ENCODE measurements at places on chromosomes 11 and 22. TPM values are rescaled to one million over a fixed set of nuclear protein-coding genes. Genes with fewer than 3 reads are reported as not detected.

GRCh38 chr22:41826021-41826420 lies 6.9 kb upstream of the SREBF2 start:
- H3K36me3 ChIP-seq: no peaks in the 10 kb centered on the region
- no peak for DNase-seq
- H3K4me3 ChIP-seq: no peak overlapping the region
- H3K27me3 ChIP-seq: no peaks in the 10 kb centered on the region
- H3K4me1 ChIP-seq: no peaks in the 10 kb centered on the region

GRCh38 chr11:36328966-36329673 lies 33.0 kb downstream of the PRR5L start:
- no peaks in the 10 kb centered on the region for H3K4me1 ChIP-seq
- H3K36me3 ChIP-seq: no peaks in the 10 kb centered on the region
- no peaks in the 10 kb centered on the region for H3K27me3 ChIP-seq

DNA sequence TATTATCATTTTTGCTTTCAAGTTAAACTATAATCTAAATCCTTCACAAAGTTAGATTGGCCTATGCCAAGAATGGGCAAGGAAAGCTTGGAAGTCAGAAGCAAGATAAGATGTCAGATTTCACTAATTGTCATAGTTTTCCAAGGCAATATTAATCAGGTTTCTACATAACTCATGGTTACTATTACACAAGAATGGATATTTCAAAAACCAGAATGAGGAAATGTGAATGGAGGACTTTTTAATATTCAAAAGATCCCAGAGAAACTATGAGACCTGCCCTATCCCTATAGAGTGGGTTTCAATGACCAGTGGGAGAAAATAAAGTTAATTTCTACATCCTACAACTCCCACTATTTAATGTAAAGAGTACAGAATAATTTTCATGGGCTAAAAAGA lies 203.2 kb downstream of the CASP12 start:
- no peak overlapping the region for H3K27ac ChIP-seq
- no peak overlapping the region for H3K4me3 ChIP-seq
- H3K36me3 ChIP-seq: no peaks in the 10 kb centered on the region
- no peaks in the 10 kb centered on the region for H3K4me1 ChIP-seq

DNA sequence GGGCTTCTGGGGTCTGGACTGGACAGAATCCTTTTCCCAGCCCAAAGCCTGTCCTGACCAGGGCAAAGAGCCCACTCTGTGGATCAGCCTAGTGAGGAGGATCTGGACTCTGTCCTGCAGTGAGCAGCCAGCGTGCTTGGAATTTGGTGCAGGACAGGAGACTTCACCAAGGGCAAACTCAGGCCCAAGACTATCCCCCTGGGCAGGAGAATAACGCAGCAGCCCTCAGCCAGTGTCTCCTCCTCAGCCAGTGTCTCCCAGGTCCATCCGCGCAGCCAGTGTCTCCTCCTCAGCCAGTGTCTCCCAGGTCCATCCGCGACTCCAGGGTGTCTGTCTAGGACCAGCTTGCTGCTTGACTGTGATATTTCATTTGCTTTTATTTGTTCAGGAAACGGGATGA lies 1334.0 kb downstream of the TBC1D22A start:
- DNase-seq: no peak
- H3K27me3 ChIP-seq: no peaks in the 10 kb centered on the region
- no peaks in the 10 kb centered on the region for H3K4me1 ChIP-seq
- H3K4me3 ChIP-seq: no peak overlapping the region
- no peak overlapping the region for H3K27ac ChIP-seq
- H3K36me3 ChIP-seq: no peaks in the 10 kb centered on the region

DNA sequence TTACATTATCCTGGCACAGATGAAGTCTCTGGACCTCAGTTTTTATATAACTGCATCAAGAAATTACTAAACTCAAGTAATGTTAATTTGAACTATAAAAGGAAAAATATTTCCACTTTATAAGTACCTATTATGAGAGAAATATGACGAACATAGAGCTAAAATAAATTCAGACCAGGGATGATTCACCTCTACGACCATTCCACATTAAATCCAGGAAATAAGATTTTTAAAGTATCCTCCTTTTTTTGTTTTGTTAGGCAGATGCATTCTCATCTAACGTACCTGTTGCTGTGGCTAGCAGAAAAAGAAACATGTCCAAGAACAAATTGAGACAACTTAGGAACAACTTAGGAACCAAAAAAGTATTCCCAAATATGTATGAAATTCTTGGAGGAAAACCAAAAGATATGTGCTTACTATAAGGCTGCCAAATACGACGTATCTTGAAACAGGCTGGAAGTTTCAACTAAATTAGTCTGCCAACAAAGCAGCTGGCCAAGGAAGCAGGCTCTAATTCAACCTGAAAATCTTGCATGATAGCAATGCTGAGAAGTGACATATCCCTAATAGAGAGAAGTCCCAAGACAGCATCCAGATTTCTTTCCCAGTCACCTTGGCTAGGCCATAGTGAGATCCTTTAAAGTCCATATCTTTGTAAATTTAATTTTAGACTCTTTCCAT lies 15.7 kb downstream of the SPTY2D1 start:
- no peak for DNase-seq
- peak overlapping the region; percentile 49 for H3K27ac ChIP-seq
- no peaks in the 10 kb centered on the region for H3K27me3 ChIP-seq
- H3K4me1 ChIP-seq: peaks cover 1% of the 10 kb centered on the region
- H3K36me3 ChIP-seq: no peaks in the 10 kb centered on the region
- peak overlapping the region; percentile 55 for H3K4me3 ChIP-seq

GRCh38 chr11:11848891-11849746 lies 7.3 kb downstream of the USP47 start:
- H3K36me3 ChIP-seq: no peaks in the 10 kb centered on the region
- peak overlapping the region; percentile 33 for H3K27ac ChIP-seq

GRCh38 chr11:70594031-70594430 lies 195.7 kb downstream of the CTTN start:
- no peak for DNase-seq
- no peak overlapping the region for H3K4me3 ChIP-seq
- H3K27me3 ChIP-seq: no peaks in the 10 kb centered on the region
- no peak overlapping the region for H3K27ac ChIP-seq
- H3K4me1 ChIP-seq: no peaks in the 10 kb centered on the region

DNA sequence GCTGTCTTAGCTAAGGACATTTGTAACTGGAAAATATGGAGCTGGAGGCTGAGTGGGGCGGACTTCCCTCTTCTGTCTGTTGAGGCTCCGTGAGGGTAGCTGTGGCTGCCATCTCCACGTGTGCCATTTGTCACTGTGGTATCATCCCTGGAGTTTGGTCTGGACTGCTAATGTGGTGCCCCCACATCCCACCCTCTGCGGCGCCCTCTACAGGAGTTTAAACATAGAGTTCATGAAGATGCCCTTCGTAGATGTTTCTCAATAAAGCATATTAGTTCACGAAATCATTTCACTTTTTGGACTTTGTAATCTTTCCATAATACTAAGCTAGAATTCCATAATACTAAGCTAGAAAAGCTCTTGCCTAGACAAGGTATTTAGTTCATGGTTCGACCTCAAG lies 52.4 kb downstream of the TECTA start:
- no peaks in the 10 kb centered on the region for H3K36me3 ChIP-seq
- no peaks in the 10 kb centered on the region for H3K4me1 ChIP-seq
- no peak overlapping the region for H3K4me3 ChIP-seq
- no peak for DNase-seq

DNA sequence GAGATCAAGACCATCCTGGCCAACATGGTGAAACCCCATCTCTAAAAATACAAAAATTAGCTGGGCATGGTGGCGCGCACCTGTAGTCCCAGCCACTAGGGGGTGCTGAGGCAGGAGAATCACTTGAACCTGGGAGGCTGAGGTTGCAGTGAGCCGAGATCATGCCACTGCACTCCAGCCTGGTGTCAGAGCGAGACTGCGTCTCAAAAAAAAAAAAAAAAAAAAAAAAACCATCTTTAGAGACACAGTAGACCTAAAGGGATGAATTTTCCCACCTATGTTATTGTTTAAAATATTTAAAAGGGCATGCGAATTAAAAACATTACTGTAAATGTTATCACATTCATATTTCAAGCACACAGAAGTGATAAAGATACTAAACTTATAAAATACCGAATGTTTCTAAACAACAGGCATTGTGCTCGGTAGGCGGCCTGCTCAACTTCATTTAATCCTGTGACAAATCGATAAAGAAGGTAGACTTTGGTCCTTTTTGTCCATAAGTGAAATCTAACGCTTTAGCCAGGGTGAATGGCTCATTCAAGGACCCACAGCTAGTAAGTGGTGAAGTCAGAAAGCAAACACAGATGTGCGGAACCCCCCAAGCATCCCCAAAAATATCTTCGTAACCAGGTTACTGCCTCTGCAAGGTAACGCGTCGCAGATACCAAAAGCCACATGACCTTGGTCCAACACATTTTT lies 16.1 kb downstream of the NCAPD3 start:
- H3K4me1 ChIP-seq: no peaks in the 10 kb centered on the region
- H3K27me3 ChIP-seq: no peaks in the 10 kb centered on the region
- peaks cover 7% of the 10 kb centered on the region for H3K36me3 ChIP-seq
- H3K27ac ChIP-seq: no peak overlapping the region

DNA sequence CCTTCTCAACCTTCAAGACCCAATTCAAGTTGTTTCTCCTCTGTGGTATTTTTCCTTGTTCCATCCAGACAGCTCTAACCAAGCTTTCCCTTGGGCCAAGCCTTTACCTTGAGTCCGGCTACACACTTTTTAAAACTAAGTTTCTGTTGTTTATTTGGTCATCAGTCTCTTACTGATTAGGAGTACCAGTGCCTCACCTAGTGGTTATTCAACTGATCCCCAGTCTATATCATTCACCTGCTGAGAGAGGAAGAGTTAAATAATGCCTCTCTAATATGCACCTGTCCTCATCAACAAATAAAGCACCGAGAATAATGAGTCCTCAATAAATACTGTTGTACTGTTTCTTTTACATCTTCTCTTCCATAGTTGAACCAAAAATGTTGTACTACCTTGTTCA lies 160.8 kb downstream of the MSANTD4 start:
- no peaks in the 10 kb centered on the region for H3K36me3 ChIP-seq
- H3K27ac ChIP-seq: no peak overlapping the region
- no peak for DNase-seq
- no peaks in the 10 kb centered on the region for H3K4me1 ChIP-seq
- no peak overlapping the region for H3K4me3 ChIP-seq
- H3K27me3 ChIP-seq: no peaks in the 10 kb centered on the region

DNA sequence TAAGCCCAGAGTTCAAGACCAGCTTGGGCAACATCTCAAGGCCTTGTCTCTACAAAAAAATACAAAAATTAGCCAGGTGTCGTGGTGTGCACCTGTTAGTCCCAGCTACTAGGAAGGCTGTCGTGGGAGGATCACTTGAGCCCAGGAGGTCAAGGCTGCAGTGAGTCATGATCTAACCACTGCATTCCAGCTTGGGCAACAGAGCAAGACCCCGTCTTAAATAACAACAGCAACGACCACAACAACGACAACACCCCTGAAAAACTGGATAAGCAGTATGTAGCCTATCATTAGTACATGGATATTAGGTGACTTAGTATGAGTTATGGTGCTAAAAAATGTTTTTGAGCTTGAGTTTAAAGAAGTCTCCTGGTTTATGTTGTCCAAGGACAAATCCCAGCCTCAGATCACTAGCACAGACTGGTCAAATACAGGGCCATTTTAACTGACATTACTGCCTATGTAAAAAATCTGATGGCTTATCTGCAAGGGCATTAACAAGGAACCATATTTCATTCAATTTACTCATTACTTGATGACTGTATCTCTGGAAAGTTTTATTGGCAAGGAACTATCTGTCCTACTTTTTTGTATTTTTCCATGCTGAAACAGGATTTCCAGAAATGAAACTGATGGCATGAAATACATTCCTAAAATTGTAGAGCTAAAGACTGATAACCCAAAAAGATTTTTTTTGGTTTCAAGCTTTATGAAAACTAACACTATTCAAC lies 23.4 kb downstream of the C2CD3 start:
- no peaks in the 10 kb centered on the region for H3K36me3 ChIP-seq
- no peak for DNase-seq
- H3K27me3 ChIP-seq: no peaks in the 10 kb centered on the region
- no peaks in the 10 kb centered on the region for H3K4me1 ChIP-seq
- H3K27ac ChIP-seq: no peak overlapping the region
- H3K4me3 ChIP-seq: no peak overlapping the region

DNAJB7 gene
- not detected for total RNA-seq

GUCY1A2 gene
- 37.9 TPM for total RNA-seq

PAX6 gene
- not detected for total RNA-seq

RIC3 gene
- total RNA-seq: 13.1 TPM

ANKK1 gene
- 0.16 TPM for total RNA-seq

LARGE2 gene
- not detected for total RNA-seq

FAM227A gene
- total RNA-seq: 0.78 TPM

Data from aorta (tissue), 5 donors.